ENCODE measurements at places on chromosomes 1 and 21. TPM values are rescaled to one million over a fixed set of nuclear protein-coding genes. Genes with fewer than 3 reads are reported as not detected.

Gene PUM1
- 103 TPM for total RNA-seq

Gene CACNA1S
- not detected for total RNA-seq

Gene LCE4A
- total RNA-seq: not detected

Gene ESRRG
- 4.7 TPM for total RNA-seq
